GM23338 (cell line): ENCODE measurements at places on chromosomes 5 and 9. TPM values are rescaled to one million over a fixed set of nuclear protein-coding genes. Genes with fewer than 3 reads are reported as not detected.

The SLC45A2 gene
- total RNA-seq = not detected in 2 replicates

The GLRA1 gene
- total RNA-seq = not detected in 2 replicates

The IFNB1 gene
- total RNA-seq = not detected in 2 replicates

The CARTPT gene
- not detected in 2 replicates for total RNA-seq

The EFNA5 gene
- total RNA-seq = 7.5 and 18.1 TPM in 2 replicates

The NIM1K gene
- total RNA-seq = not detected in 2 replicates

The GNPDA1 gene
- total RNA-seq = 117 and 149 TPM in 2 replicates

GRCh38 chr9:107367727-107368502 is 84.8 kb downstream of the RAD23B start:
- no peak for DNase-seq

- no peak for DNase-seq
Measured at GRCh38 chr9:101065930-101066329, 37.4 kb downstream of the PLPPR1 start.

GRCh38 chr9:92641092-92641809 is 28.7 kb downstream of the IPPK start:
- DNase-seq = no peak

- DNase-seq = peak; percentile 63
Measured at GRCh38 chr5:174732036-174733020, 7.9 kb downstream of the MSX2 start.

- no peak for DNase-seq
Measured at GRCh38 chr9:100368672-100369071, 15.9 kb upstream of the TEX10 start.

GRCh38 chr9:72134801-72135200 is 14.4 kb upstream of the GDA start:
- no peak for DNase-seq

DNA sequence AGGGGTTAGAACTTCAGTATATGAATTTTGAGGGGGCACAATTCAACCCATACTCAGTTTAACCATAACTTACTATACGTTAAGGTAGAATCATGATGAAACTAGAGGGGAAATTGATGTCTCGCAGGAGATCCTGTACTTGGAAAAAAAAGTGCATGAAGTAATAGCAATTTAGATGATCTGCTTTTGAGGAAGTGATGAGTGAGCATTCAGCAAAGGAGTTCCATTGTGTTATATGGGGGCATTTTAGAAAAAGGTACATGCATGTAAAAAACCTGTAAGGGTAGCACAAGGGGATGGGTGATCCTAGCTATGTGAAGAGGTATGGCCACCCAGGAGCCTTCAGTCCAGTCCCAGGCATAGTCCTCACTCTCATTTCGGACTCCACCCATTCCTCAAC is 14.8 kb upstream of the TMC1 start:
- DNase-seq = no peak

GRCh38 chr9:113255438-113255837 is 19.9 kb downstream of the CDC26 start:
- DNase-seq = no peak

- no peak for DNase-seq
Measured at GRCh38 chr9:135517407-135517822, 3.8 kb upstream of the LCN1 start.

- no peak for DNase-seq
Measured at GRCh38 chr5:54177058-54177457, 133.3 kb downstream of the ARL15 start.

DNA sequence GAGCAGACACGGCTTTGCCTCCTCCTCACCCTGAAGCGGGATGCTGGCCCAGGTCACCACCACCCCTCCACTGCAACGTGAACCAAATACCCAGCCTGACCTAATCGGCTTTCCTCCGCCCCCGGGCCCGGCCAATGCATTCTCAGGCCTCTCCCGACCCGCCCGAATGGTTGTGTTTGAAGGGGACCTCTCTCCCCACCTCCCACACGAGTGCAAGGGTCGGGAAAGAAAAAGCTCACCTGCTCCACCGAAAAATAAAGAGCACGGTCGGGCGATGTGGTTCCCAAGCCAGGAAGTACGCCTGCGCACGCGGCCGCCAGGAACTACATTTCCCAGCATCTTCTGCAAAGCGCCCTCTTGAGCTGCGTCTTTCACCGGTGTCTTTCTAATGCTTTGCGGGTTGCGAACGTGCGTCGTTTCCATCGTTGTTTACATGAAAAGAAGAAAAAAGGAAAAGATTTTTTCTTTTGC is at the start of gene ZNF883:
ZNF883 (minus strand) TSS at position 282 of the 471 bp plus-strand sequence.
- DNase-seq = peak; percentile 92

- DNase-seq = peak; percentile 72
Measured at GRCh38 chr9:23123048-23123632, 676.5 kb downstream of the DMRTA1 start.

- DNase-seq = peak; percentile 54
Measured at GRCh38 chr5:156716591-156717380, 133.3 kb upstream of the PPP1R2B start.

DNA sequence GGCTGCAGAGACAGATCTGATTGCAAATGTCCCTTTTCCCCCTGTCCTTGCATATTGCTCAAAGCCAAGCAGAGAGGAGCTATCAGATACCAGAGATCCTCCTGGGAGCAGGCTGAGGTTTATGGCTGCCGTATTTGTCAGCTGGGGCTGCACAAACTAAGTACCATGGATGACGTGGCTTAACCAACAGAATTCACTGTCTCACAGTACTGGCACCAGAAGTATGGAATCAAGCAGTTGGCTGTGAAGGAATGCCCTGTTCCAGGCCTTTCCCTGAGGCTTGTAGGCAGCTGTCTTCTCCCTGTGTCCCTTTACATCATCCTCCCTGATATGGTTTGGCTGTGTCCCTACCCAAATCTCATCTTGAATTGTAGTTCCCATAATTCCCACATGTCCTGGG is 2.6 kb downstream of the CFAP90 start:
- DNase-seq = no peak

GRCh38 chr5:103033696-103034095 is 86.2 kb downstream of the GIN1 start:
- no peak for DNase-seq

DNA sequence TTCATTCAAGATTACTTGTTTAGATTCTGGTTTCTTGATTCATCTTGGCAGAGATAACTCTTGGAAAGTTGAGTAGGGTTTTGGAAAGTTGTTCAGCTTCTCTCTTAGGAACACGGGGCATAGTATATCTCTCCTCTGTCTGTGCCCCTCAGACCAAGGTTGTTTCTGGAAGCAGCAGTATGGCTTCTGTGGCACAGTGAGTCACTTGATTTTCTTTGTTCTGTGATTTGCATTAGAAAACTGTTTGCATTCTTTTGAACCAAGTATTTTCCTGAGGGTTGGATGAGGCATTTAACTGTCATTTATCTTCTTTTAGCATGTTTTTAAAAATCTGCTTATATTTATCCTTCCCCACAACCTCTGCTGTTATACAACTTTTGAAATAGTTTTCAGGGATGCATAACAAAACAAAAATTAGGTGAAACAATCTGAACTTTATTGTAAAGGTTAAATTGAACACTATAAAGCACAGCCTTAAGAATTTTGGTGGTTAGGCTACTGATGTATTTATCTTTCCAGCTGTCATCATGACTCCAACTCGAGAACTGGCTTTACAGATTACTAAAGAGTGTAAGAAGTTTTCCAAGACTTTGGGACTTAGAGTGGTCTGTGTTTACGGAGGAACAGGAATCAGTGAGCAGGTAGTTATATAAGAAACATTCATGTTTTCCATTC is 26.5 kb downstream of the DDX46 start:
- DNase-seq = peak; percentile 27

DNA sequence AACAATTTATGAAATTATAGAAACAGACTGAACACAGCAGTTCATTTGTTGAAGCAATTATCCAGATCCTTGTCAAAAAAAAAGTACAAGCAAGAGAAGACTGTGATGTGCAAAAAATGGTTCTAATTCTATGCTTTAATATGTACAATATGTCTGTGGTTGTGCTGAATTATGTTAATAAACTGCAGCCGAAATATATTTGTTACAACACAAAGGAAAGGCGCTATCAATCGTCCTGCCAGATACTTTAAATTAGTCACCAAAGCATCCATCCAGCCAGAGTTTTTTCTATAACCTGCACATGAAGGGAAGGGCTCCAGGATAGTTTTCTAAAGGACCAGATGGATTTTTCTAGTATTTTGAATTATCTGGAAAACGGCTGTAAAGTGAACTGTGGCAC is 259.5 kb downstream of the BNC2 start:
- no peak for DNase-seq

- no peak for DNase-seq
Measured at GRCh38 chr9:128152133-128153059, 3.1 kb downstream of the LCN2 start.

DNA sequence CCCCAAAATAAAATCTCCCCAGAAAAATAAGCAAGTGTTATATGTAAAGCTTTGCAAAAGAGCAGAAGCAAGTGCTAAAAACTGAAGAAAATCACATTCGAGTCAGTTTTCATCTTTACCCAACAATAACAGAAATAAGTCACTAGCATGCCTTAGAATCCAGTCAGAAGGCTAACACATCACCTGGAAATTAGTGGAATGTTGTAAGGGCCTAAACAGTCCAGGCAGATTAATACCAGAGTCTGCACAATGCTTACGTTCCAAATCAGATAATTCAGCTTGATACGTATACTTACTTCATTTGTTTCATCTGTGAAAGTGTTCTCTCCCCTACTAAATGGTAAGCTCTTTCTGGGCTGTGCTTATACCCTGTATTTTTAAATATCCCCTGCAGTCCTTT is 42.7 kb downstream of the SUSD1 start:
- DNase-seq = no peak

DNA sequence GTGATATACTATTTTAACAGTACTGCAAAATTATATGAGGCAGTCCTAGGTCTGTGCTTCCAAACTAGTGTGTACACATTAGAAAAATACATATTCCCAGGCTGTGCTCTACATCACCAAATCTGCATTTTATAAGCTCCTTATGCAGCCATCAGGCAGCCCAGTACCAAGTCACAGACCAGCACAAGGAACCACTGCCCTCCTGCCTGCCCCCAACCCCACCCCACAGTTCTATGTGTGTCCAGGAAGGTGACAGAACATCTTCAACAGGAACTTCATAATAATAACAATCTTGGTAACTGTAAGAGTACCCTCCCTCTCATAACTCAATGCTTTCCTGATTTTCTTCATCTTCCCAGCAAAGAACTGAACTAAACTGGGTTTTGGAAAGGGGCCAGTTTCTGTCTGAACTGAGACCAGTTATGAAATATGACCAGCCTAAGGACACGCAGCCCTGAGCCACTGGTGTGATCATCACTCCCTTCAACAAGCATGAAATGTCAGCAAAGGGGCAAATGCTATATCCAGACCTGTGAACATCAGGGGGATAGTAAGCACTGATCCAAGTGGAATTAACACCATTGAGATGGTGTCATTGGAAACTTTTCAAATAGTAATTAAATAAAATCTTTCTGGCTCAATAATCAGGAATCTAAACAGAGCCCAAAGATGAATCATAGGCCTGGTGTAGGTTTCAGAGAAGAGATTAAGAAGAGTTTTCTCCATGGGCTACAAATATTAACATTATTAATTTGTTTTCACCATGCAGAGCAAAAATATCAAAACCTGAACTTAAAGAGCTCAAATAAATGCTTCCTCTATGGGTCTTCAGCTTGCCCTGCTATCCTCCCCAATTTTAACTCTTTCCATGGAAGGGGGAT is 82.1 kb downstream of the DPYSL3 start:
- DNase-seq = no peak

- DNase-seq = peak; percentile 35
Measured at GRCh38 chr5:163377982-163378381, 59.4 kb upstream of the CCNG1 start.

DNA sequence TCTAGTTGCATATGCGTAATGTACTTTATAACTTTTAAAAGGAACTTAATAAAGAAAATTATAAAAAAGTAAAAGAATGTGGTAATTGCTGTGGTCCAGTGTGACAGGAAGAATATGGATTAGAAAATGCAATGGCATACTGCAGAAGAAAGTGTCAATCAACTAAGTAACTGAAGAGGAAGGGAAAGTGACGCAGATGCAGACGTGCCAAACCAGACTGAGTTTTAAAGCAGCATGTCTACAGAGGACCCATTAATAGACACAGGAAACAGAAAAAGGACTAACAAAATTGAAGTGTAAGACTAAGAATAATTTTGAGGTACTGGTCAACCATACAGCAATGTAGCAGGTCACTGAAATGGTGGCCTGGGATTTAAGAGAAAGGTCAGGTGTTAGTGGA is 73.3 kb downstream of the DPYSL3 start:
- no peak for DNase-seq

DNA sequence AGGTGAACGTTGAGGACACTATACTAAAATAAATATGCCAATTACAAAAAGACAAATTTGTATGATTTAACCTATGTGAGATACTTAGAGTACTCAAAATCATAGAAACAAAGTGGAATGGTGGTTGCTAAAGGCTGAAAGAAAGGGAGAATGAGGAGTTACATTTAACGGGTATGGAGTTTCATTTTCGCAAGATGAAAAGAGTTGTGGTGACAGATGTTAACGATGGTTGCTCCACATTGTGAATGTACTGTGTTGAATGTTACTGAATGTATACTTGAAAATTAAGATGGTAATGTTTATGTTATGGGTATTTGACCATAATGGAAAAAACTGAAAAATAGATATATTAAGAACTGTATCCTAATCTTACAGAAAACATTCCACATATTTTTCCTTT is 51.3 kb upstream of the MOCS2 start:
- DNase-seq = peak; percentile 2
